A549 treated with AZD2906 at 1 μM for 4 hours (cell line): ENCODE measurements at places on chromosomes 4 and X. TPM values are rescaled to one million over a fixed set of nuclear protein-coding genes. Genes with fewer than 3 reads are reported as not detected.

The PDE6B gene
- not detected in 5 replicates for total RNA-seq

The ARAP2 gene
- total RNA-seq: 0.28 to 0.47 TPM (median 0.39 TPM) in 5 replicates

The ZFP42 gene
- not detected in 5 replicates for total RNA-seq

The PITX2 gene
- total RNA-seq: 0.63 to 0.86 TPM (median 0.70 TPM) in 5 replicates

The NFKB1 gene
- total RNA-seq: 17.2 to 19.5 TPM (median 19.2 TPM) in 5 replicates

The AREG gene
- 21.5 to 26.2 TPM (median 22.4 TPM) in 5 replicates for total RNA-seq
